ENCODE measurements at places on chromosomes 7 and 10. TPM values are rescaled to one million over a fixed set of nuclear protein-coding genes. Genes with fewer than 3 reads are reported as not detected.

The CCL24 gene
- total RNA-seq: not detected

The TUBB8 gene
- not detected for total RNA-seq

The BAZ1B gene
- 50.9 TPM for total RNA-seq

The DGKI gene
- total RNA-seq: 1.1 TPM

The SLC39A12 gene
- total RNA-seq: not detected

The SPDYE5 gene
- not detected for total RNA-seq

The MGAM2 gene
- total RNA-seq: not detected

The FAM25A gene
- total RNA-seq: not detected

The CLEC5A gene
- total RNA-seq: not detected

The PAPSS2 gene
- total RNA-seq: 77.9 TPM

DNA sequence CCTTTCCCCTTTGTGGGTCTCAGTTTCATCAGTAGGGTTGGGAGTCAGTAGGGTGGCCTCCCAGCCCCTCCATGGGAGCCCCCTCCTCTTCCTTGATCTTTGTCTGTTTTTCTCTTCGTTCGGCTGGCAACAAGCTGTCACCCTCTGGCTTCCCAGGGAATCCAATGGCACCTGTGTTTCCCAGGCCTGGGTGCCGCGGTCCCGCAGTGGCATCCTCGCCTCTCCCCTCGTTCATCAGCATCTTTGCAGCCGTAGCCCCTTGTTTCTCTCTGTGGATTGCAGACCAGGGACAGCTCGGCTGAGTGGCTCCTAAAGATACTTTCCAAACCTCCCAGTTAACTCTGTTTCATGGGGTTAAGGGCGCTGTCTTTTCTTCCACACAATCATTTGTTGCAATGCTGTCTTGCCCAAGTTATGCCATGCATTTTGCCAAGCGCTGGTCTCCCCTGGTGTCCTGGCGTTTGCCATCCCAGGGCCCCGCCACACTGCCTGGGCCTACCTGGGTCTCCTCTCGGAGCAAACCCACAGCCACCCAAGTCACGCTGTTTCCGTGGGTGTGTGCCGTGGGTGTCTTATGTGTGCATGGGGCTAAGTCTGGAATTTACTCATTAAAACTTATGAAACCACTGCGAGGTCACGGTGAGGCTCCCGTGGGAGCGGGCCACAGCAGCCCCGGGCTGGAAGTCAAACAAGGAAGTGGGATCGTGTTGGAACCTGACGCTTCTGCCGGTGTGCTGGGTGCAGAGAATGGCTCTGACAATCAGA is 189.4 kb upstream of the SHH start:
- no peak for DNase-seq

DNA sequence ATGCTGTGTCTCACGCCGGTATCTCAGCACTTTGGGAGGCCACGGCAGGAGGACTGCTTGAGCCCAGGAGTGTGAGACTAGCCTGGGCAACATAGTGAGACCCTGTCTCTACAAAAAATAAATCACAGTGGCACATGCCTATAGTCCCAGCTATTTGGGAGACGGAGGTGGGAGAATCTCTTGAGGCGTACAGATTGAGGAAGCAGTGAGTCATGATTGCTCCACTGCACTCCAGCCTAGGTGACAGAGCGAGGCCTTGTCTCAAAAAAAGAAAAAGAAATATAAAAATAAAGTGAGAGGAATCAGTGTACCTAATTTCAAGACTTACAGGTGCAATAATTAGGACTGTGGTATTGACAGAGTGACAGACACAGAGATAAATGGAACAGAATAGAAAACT is 23.9 kb downstream of the SLC25A40 start:
- DNase-seq: no peak

- DNase-seq: no peak
Measured at GRCh38 chr7:110861163-110861562, 229.8 kb upstream of the LRRN3 start.

- DNase-seq: no peak
Measured at GRCh38 chr7:2445898-2446555, 30.2 kb downstream of the GRIFIN start.

DNA sequence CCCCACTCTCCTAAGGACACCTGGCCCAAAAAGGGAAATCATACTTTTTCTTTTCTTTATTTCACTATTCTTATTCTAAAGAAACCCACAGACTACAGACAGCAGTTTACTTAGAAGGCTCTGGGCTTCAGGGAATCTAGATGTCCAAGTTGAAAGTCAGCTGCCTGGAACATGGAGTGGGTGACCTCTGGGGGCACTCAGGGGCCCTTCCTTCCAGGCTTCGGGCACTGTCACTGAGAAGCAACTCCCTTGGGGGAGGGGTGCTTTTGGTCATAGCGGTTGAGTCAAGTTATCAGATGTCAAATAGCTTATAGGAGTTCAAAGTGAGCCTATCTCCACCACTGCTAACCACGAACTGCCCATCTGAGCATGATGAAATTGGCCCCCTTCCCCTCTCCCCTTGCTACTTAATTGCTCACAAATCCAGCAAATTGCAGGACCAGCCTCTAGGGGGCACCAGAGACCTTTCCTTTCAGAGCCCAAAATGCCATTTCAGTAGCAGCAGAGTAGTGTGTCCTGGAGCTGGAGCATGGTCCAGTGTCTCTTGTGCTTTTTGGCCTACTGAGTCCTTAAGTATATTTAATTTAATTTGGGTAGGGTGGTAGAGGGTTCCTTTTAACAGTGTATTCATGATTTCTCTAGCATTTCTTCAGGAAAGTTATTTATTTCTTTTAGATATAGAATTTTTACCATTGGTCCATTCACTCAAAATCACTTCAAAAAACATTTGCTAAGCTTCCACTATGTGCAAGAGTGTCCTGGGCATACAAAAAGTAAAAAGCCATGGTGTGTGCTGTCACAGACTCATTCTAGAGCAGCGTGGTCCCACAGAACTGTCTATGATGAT is 463.8 kb downstream of the KCNMA1 start:
- DNase-seq: peak; percentile 63

DNA sequence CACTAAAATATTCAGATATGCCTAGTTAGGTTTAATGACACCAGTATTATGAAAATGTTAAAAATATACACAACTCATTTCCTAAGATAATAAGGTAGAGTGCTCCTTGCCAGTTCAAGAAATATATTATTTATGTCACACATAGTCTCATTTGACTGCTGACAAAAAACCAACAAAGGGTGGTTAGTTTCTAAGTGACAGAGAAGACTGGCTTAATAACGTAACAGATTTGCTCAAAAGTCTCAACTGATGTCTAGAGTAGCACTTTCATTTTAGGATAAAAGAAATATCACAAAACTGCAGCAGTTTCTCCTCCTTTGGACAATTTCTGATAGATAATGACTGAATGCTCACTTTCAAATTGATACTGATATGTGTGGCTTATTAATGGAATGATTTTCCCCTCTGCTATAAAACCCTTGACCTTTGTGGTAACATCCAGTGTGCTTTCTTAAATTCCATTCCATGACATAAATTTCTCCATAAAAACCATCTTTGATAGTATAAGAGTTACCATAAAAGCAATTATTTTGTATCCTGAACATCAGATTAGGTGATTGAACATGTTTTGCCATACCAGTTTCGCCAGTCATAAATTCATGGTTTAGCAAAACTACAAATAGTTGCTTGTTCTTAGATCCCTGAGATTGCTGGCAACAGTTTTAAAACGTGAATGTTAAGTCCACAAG is 94.2 kb downstream of the NRBF2 start:
- DNase-seq: no peak

GRCh38 chr10:43699516-43699915 is 50.8 kb upstream of the ZNF32 start:
- DNase-seq: no peak

DNA sequence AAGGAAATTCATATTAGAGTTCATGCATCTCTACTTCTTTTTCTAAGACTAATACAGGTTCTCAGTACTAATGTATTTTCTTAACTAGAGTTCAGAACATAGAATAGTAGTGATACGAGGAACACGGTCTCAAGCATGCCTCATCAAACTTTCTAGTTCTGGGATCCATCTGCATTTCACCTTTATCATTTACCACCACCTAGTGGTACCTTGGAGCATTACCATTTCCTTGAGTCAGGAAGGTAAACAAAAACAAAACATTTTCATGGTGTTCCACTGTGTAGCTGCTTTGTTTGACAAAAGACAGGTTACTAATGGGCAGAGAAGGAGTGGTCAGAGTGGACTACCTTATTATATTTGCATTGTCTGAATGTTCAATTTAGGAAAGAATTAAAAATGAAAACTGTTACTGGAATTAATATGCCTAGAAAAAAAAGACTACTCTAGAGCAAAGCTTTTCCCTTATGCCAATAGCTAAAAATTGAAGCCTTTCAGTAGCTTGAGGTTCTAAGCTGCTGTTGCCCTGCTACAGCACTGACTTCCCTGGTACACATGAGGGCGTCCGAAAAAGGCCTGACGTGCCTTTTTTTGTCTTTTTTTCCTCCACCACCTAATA is 44.5 kb downstream of the STARD3NL start:
- DNase-seq: peak; percentile 51

DNA sequence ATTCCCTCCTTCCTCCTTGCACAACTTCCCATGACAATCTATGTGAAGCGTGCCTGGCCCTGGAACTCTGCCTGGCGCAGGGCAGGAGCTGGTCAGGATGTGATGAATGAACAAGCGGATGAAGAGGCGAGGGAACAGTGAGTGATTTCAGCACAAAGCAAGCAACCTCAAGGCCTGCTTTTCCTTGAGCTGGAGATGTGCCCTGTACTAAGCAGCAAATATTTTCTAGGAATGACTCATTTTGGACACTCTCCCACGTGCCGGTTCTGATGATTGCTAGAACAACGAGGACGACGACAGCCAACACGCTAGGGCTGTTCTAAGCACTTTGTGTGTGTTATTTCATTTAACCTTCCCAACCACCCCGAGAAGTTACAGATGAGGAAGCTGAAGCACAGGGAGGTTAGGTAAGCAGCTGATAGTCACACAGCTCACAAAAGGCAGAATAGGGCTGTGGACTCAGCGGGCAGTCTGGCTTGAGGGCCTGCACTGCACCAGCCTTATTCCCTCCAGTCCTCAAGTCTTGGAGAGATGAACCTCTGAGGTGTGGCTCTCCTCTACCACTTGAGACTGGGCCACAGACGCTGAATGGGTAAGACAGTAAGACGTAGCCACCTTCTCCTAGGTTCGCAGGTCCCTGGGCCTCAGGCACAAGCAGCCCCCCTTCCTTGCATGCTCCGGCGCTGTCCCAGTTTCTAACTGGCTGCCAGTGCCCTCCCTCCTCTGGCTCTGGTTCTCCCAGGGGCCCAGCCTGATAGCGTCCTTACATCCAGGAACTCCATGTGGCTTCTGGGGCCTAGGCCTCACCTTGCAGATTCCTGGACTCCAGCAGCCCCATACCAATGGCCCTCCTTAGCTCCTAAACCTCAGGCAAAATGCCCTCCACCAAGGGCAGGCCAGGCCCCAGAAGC is 59.0 kb downstream of the YKT6 start:
- no peak for DNase-seq

GRCh38 chr7:73894733-73895551 is 34.0 kb downstream of the TMEM270 start:
- DNase-seq: no peak

DNA sequence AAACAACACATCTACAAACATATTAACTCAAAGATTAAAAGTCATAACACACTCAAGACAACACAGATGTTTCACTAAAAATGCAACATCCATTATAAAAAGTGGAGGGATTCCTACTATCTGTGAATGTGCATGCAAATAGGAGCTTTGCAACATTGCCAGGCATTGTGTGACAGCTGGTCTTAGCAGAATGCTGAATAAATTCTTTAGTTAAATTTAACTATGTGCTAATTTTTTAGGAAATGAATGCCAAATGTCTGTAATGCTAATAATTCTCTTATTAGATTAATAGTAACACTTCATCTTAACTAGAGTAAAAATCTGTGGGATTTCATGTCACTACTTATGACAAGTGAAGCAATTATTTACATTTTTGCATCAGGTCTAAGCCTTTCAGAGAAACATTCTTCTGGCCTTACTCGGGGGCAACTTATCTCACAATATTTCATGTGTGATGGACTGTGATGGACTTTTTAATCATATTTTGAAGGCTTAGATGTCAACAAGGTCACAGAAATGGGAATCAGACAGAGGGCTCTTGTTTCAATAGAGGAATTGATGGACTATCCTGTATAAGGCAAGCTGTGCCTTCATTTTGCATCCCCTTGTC is 524.6 kb upstream of the KCND2 start:
- no peak for DNase-seq

DNA sequence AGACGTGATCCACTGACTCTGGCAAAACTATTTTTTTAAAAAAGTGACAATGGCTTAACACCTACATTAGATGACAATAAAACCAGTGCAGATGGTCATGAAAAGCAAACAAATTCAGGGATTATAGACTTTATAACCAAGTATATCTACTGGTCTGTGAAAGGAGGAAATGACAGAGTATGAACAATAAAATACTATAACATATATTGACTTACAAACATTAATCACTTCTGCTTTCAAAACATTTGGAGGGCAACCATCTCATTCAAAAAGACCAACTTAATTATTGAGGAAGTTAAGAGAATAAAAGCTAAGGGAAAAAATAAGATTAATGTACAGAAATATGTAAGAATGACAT is 34.8 kb downstream of the JMJD1C start:
- no peak for DNase-seq

- no peak for DNase-seq
Measured at GRCh38 chr7:75639886-75640190, 98.9 kb downstream of the HIP1 start.

GRCh38 chr10:95268438-95268837 is 22.4 kb downstream of the PDLIM1 start:
- DNase-seq: no peak

DNA sequence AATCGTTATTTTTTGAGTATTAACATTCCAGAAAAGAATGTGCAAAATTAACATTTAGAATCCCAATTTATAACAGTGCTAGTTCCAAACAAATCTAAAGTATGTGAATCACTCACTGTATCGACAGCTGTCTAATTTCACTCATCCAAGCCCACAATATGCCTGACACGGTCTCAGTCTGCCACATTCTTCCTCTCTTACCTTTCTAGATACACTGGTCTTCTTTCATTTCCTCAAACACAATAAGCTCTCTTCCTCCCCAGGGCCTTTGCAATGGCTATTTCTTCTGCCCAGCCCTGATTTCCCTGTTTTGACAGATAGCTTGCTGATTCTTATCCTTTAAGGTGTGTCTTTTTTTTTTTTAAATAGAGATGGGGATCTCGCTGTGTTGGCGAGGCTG is 48.8 kb downstream of the UBE2H start:
- DNase-seq: no peak

GRCh38 chr7:55192723-55193122 is 172.4 kb upstream of the LANCL2 start:
- DNase-seq: peak; percentile 91

- DNase-seq: no peak
Measured at GRCh38 chr7:65910237-65910636, 37.4 kb downstream of the VKORC1L1 start.

DNA sequence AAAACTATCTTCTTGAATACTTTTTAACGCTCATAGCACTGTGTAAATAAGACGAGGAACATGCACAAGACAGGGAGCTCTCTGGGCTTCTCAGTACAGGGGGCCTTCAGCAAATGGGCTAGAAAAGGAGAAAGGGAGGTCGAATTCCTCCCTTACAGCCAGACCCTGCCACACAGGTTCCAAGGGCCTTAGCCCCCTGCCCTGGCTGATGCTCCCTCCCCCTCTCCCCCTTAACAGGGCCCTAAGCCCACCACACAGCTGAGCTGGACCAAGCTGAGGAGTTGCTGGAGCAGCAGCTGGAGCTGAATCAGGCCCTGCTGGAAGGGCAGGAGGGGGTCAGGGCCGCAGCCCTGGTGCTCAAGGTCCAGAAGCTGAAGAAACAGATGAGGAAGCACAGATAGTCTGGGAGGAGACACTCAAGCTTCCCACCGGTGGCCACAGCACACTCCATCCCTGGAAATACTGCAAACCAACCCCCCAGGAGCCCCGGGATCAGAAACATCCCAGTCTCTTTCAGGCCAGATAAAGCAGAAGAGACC is 153.9 kb downstream of the SNX13 start:
- no peak for DNase-seq

Measured in Caki2 (cell line).